ENCODE measurements at places on chromosomes 7 and 10. TPM values are rescaled to one million over a fixed set of nuclear protein-coding genes. Genes with fewer than 3 reads are reported as not detected.

Gene MYPN
- not detected for total RNA-seq

Gene EVX1
- not detected for total RNA-seq

DNA sequence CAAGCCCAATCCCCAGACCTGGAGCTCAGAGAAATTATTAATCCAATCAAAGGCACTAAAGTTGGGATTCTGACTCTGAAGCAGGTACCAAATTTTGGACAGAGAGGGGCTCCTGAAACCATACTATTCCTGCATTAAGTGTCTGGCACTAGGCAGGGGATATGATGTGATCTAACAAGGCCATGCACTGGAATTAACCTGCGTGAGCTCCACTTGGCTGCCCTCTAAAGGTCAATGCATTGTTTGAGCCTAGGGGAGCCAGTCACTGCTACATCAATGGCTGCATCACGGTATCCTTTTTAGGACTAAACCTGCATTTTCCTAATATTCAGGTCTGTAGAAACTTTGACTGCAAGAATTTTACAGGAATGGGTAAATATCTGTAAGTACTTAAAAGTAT lies 42.1 kb downstream of the ST8SIA6 start:
- no peaks in the 10 kb centered on the region for H3K4me1 ChIP-seq
- H3K4me3 ChIP-seq, result no peak overlapping the region
- no peak for DNase-seq
- H3K27ac ChIP-seq, result no peak overlapping the region
- H3K27me3 ChIP-seq, result no peaks in the 10 kb centered on the region

DNA sequence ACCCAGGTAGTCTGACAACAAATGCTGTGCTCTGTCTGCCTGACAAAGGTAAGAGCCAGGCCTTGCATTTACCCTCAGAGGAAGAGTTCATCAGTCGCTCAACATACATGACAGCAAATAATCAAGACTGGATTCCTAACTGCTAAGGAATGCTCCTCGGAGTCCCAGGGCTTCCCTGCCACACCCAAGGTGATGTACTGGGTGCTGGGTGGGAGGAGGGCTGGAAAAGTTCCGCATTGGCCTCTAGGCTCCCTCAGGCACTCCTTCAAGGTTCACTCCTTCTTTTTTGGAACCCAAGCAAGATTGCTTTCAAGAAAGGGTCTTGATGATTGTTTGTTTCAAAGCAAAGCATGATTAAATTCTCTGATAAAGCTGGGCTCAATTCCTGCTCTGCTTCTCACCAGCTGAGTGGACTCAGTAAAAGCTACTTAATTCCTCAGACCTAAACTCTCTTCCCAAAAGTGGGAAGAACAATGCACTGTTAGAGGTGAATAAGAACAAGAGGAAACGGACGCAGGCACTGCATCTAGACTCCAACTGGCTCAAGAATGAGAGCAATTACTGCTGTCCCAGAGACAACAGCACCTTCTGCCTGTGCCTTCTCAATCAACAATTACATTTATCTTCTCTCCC lies 173.5 kb downstream of the ELMO1 start:
- H3K27me3 ChIP-seq, result no peaks in the 10 kb centered on the region
- DNase-seq, result no peak
- H3K27ac ChIP-seq, result no peak overlapping the region
- no peaks in the 10 kb centered on the region for H3K4me1 ChIP-seq

Gene STK31
- total RNA-seq, result not detected

- no peaks in the 10 kb centered on the region for H3K36me3 ChIP-seq
- no peaks in the 10 kb centered on the region for H3K4me1 ChIP-seq
- DNase-seq, result no peak
- peaks cover 3% of the 10 kb centered on the region for H3K27me3 ChIP-seq
- H3K27ac ChIP-seq, result no peak overlapping the region
Measured at GRCh38 chr7:20562461-20562860, 53.0 kb upstream of the ABCB5 start.

- H3K27me3 ChIP-seq, result no peaks in the 10 kb centered on the region
- H3K36me3 ChIP-seq, result no peaks in the 10 kb centered on the region
- no peak overlapping the region for H3K27ac ChIP-seq
- DNase-seq, result no peak
Measured at GRCh38 chr10:131993275-131993674, 11.6 kb upstream of the BNIP3 start.

GRCh38 chr7:73829921-73830680 lies 695 bp upstream of the CLDN4 start:
- no peaks in the 10 kb centered on the region for H3K36me3 ChIP-seq
- H3K27me3 ChIP-seq, result no peaks in the 10 kb centered on the region
- no peak overlapping the region for H3K27ac ChIP-seq
- H3K4me3 ChIP-seq, result no peak overlapping the region

Gene CAV2
- total RNA-seq, result 29.1 TPM

GRCh38 chr7:49852619-49853462 lies 79.4 kb downstream of the VWC2 start:
- no peak overlapping the region for H3K4me3 ChIP-seq
- DNase-seq, result peak; percentile 22
- no peak overlapping the region for H3K27ac ChIP-seq
- H3K27me3 ChIP-seq, result no peaks in the 10 kb centered on the region
- H3K36me3 ChIP-seq, result no peaks in the 10 kb centered on the region

GRCh38 chr10:18158773-18159265 lies 18.6 kb downstream of the CACNB2 start:
- no peak for DNase-seq
- no peaks in the 10 kb centered on the region for H3K4me1 ChIP-seq
- H3K27me3 ChIP-seq, result no peaks in the 10 kb centered on the region
- no peaks in the 10 kb centered on the region for H3K36me3 ChIP-seq
- H3K4me3 ChIP-seq, result no peak overlapping the region

DNA sequence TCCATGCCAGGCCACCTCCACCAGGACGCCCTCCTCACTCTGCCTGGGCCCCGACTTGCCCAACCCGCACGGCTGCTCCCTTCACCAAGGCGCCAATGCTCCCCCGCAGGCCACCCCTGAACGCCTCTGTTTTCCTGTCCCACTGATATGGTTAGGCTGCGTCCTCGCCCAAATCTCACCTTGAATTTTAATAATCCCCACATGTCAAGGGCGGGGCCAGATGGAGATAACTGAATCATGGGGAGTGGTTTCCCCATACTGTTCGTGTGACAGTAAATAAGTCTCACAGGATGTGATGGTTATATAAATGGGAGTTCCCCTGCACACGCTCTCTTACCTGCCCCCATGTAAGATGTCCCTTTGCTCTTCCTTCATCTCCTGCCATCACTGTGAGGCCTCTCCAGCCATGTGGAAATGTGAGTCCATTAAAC lies 29.8 kb downstream of the RSU1 start:
- H3K4me3 ChIP-seq, result no peak overlapping the region
- no peaks in the 10 kb centered on the region for H3K4me1 ChIP-seq
- H3K27ac ChIP-seq, result no peak overlapping the region
- no peaks in the 10 kb centered on the region for H3K27me3 ChIP-seq
- DNase-seq, result no peak

GRCh38 chr10:51266496-51266895 lies 192.2 kb downstream of the PRKG1 start:
- H3K36me3 ChIP-seq, result no peaks in the 10 kb centered on the region
- peaks cover 11% of the 10 kb centered on the region for H3K4me1 ChIP-seq
- H3K27me3 ChIP-seq, result no peaks in the 10 kb centered on the region
- no peak overlapping the region for H3K27ac ChIP-seq

- H3K27me3 ChIP-seq, result no peaks in the 10 kb centered on the region
- no peak overlapping the region for H3K4me3 ChIP-seq
- no peaks in the 10 kb centered on the region for H3K4me1 ChIP-seq
- no peak overlapping the region for H3K27ac ChIP-seq
- DNase-seq, result no peak
- H3K36me3 ChIP-seq, result no peaks in the 10 kb centered on the region
Measured at GRCh38 chr7:90768301-90768700, 172.2 kb downstream of the CDK14 start.

- no peaks in the 10 kb centered on the region for H3K36me3 ChIP-seq
- no peaks in the 10 kb centered on the region for H3K27me3 ChIP-seq
- H3K4me3 ChIP-seq, result peak overlapping the region; percentile 6
- H3K4me1 ChIP-seq, result peaks cover 9% of the 10 kb centered on the region
Measured at GRCh38 chr7:122674502-122674901, 24.4 kb downstream of the RNF133 start.

Gene CUX1
- 70.8 TPM for total RNA-seq

Gene CYP3A4
- 2.8 TPM for total RNA-seq

DNA sequence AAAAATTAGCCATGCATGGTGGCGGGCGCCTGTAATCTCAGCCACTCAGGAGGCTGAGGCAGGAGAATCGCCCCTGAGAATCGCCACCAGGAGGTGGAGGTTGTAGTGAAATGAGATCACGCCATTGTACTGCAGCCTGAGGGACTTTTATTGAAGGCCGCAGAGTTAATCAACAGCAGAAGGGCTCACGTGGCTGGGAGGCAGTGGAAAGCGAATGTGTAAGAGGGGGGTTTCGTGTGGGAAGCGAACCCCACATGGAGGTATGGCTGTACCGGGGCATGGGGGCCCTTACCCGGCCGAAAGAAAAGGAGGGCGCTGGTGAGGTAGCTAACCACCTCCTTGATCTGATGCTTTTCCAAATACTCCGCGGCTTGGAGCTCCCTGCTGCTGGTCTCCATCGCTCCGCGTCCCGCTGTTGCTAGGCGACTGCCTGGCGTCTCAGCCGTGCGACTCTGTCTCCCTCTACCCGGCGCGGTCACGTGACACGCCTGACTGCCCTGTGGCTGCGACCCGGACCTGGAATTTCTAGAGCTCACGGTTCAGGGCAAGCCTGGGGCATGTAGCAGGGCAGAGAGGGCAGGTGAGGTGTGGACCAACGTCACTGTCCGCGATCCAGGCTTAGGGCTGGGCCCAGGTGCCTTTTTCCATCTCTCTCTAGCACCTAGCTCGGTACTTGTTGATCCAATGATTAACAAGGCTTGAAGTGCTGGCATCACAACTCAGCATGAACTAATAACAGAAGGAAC lies at the start of gene EFCAB10:
TSS of gene EFCAB10 (minus strand) at position 428 of the 746 bp plus-strand sequence. CDS start at position 398, 30 bp downstream.
- H3K4me1 ChIP-seq, result peaks cover 8% of the 10 kb centered on the region
- no peak within 1 kb of the TSS for H3K27ac ChIP-seq
- H3K27me3 ChIP-seq, result no peaks in the 10 kb centered on the region
- no peaks in the 10 kb centered on the region for H3K36me3 ChIP-seq

Gene PALD1
- total RNA-seq, result 2.1 TPM

Gene RAPGEF5
- total RNA-seq, result 40.9 TPM

DNA sequence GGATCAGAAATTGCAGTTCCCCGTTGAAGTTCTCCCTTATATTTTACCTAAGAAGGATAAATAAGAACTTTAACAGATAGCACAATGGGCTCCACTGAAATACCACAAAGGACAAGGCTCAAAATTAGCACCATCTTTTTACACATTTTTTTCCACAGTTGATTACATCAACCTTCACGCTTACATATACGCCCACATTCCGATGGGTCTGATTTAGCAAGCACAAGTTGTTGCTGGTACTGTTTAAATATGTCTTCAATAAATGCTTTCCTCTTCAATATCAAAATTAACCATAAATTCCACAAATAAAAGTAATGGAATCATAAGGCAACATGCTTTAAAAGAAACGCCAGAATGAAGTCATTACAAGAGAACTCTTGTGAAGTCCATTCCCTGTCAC lies 79.5 kb downstream of the NEBL start:
- H3K4me1 ChIP-seq, result no peaks in the 10 kb centered on the region
- H3K27me3 ChIP-seq, result no peaks in the 10 kb centered on the region
- H3K27ac ChIP-seq, result no peak overlapping the region
- H3K36me3 ChIP-seq, result no peaks in the 10 kb centered on the region
- no peak for DNase-seq
- no peak overlapping the region for H3K4me3 ChIP-seq

DNA sequence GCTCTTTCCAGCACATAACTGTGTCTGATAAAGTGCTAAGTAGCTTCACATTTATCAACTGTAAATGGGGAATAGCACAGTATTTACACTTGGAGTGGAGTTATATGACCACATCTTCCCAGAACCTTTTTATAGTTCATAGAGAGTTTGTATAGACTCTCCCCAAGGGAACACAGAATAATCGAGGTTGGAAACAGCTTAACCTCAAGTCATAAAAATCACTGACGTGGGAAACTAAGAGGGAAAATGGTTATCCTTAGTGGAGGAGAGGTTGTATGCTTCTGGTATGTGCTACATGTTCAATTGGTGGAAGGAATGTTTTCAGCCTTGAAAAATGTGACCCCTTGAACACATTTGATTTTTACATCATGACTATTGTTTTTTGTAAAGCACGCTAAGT lies 167.9 kb upstream of the KIAA1217 start:
- H3K4me1 ChIP-seq, result no peaks in the 10 kb centered on the region
- DNase-seq, result no peak
- no peak overlapping the region for H3K4me3 ChIP-seq
- no peak overlapping the region for H3K27ac ChIP-seq
- H3K36me3 ChIP-seq, result no peaks in the 10 kb centered on the region

- H3K27me3 ChIP-seq, result no peaks in the 10 kb centered on the region
- no peak overlapping the region for H3K4me3 ChIP-seq
- no peak for DNase-seq
- no peaks in the 10 kb centered on the region for H3K4me1 ChIP-seq
- no peaks in the 10 kb centered on the region for H3K36me3 ChIP-seq
- no peak overlapping the region for H3K27ac ChIP-seq
Measured at GRCh38 chr7:86818903-86819302, 175.2 kb downstream of the GRM3 start.

GRCh38 chr10:28970231-28970630 lies 292.9 kb downstream of the BAMBI start:
- H3K4me3 ChIP-seq, result no peak overlapping the region
- H3K4me1 ChIP-seq, result no peaks in the 10 kb centered on the region
- no peaks in the 10 kb centered on the region for H3K27me3 ChIP-seq
- no peak for DNase-seq
- H3K27ac ChIP-seq, result no peak overlapping the region

Gene MMP21
- not detected for total RNA-seq

DNA sequence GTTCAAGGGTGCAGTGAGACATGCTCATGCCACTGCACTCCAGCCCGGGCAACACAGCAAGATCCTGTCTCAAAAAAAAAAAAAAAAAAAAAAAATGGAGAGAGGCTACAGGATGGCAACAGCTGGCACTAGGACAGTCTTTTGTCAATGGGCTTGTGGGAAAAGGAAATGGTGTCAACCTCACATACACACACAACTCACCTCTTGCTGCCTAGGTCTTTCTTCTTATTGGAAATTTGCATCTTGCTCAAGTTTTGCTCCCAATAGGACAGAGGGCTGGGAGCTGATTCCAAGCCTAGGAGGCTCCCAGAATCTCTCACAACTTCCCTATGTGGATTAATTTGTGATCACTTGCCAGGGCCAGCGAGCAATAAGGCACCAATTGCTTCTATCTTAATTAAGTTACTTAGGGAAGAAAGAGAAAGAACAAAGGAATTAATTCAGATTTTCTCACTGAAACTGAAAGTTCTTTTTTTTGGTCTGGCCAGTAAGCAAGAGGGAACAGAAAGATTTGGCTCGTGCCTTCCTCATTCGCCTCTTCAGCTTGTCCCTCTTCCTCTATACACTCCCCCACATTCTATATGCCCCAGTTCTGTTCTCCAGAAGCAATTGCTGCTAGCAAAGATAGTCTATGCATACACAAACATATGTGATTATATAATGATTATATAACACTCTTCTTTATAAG lies 33.8 kb downstream of the MAP3K8 start:
- H3K27ac ChIP-seq, result no peak overlapping the region
- no peak overlapping the region for H3K4me3 ChIP-seq
- DNase-seq, result no peak

GRCh38 chr7:148242294-148242821 lies 348.2 kb upstream of the C7orf33 start:
- no peak overlapping the region for H3K27ac ChIP-seq
- no peak overlapping the region for H3K4me3 ChIP-seq
- H3K27me3 ChIP-seq, result no peaks in the 10 kb centered on the region
- H3K4me1 ChIP-seq, result peaks cover 5% of the 10 kb centered on the region

Gene SPDYE9
- total RNA-seq, result not detected
